ENCODE measurements at places on chromosomes 12 and 14. TPM values are rescaled to one million over a fixed set of nuclear protein-coding genes. Genes with fewer than 3 reads are reported as not detected.

Gene NOXRED1
- total RNA-seq: 0.30 TPM

Gene LAG3
- 11.8 TPM for total RNA-seq

Gene CLEC7A
- total RNA-seq: not detected

Gene ZC2HC1C
- 1.8 TPM for total RNA-seq

Gene PLEKHD1
- 0.16 TPM for total RNA-seq

Gene POLE2
- total RNA-seq: 33.9 TPM

Gene GUCY2C
- total RNA-seq: not detected

Gene HOMEZ
- 10.3 TPM for total RNA-seq

Gene SLCO1B1
- not detected for total RNA-seq

Gene NUBPL
- total RNA-seq: 7.3 TPM

Gene TPPP2
- not detected for total RNA-seq

Gene P3H3
- 0.73 TPM for total RNA-seq

Gene HOXC4
- total RNA-seq: not detected

Gene TAS2R14
- 4.1 TPM for total RNA-seq

Gene TMEM63C
- total RNA-seq: 0.80 TPM

Gene ACOT4
- 0.55 TPM for total RNA-seq

Gene SOAT2
- 0.45 TPM for total RNA-seq

Gene KRT4
- not detected for total RNA-seq

Gene PKP2
- 0.16 TPM for total RNA-seq

Gene SMIM41
- total RNA-seq: not detected

Gene MDGA2
- total RNA-seq: not detected

Gene KLHL33
- 0.05 TPM for total RNA-seq

Gene TUBA1A
- 92.8 TPM for total RNA-seq

Gene PARP2
- 28.5 TPM for total RNA-seq

Gene KRT85
- not detected for total RNA-seq

Gene ISCU
- total RNA-seq: 44.1 TPM

Gene FGF6
- not detected for total RNA-seq

Gene RERG
- total RNA-seq: not detected

Gene ATF1
- 54.5 TPM for total RNA-seq

Gene RASAL1
- total RNA-seq: 0.09 TPM

Gene TSPAN8
- total RNA-seq: not detected

Gene AVPR1A
- not detected for total RNA-seq

Gene REC8
- total RNA-seq: 68.7 TPM

Gene FAM181A
- not detected for total RNA-seq

Gene MGAT2
- 69.2 TPM for total RNA-seq

Gene NAA25
- total RNA-seq: 33.6 TPM

Gene AJUBA
- total RNA-seq: 0.91 TPM

Gene MYF5
- not detected for total RNA-seq

Gene CSRP2
- 0.11 TPM for total RNA-seq

Gene AICDA
- not detected for total RNA-seq

Gene AMN
- total RNA-seq: 0.32 TPM

Gene AP1G2
- total RNA-seq: 253 TPM

Gene TNFAIP2
- total RNA-seq: not detected

Gene LALBA
- not detected for total RNA-seq

Gene SLC17A8
- not detected for total RNA-seq

Gene TRHDE
- total RNA-seq: not detected

Gene ATL1
- 1.8 TPM for total RNA-seq

Gene DCN
- not detected for total RNA-seq

Gene TMEM30B
- 0.25 TPM for total RNA-seq

Gene TAS2R31
- 3.9 TPM for total RNA-seq

Gene EVL
- 997 TPM for total RNA-seq

Gene CAPS2
- total RNA-seq: 2.3 TPM

Gene TPH2
- total RNA-seq: not detected

Measured in T-helper 2 cell treated with Interferon-gamma antibody and Interleukin-4, amounts not matched to agents 100 ng/mL and 5 ng/mL, for 36 hours (primary cell).